Midbrain (tissue), 1 donor: ENCODE measurements at places on chromosomes 6 and 20.
A peak's percentile ranks its signal among the peaks of the same experiment; 100 is the strongest.

- no peak for DNase-seq
Measured at GRCh38 chr6:97563529-97563928, 280.5 kb upstream of the MMS22L start.

DNA sequence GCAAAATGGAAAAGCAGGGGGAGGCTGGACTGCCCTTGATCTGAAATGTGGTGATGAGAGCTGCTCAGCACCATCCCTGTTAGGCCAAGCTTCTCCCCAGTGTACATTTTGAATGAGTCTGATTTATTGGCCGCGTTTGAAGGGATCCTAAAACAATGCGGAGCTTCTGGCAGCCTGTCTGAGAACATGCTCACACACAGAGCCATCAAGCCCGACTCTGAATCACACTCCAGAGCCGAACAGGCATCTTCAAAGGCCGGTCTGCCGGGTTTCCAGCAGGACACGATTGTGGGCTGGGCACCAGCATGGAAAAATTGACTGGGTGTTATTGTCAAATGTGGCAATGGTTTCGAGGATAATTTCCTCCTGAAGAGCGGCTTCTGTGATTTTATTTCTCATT, 235.9 kb downstream of the TFAP2C start:
- DNase-seq = no peak

- no peak for DNase-seq
Measured at GRCh38 chr20:53149148-53149889, 177.2 kb downstream of the TSHZ2 start.

GRCh38 chr6:44237021-44237812, 9.7 kb upstream of the HSP90AB1 start:
- peak; percentile 76 for DNase-seq

DNA sequence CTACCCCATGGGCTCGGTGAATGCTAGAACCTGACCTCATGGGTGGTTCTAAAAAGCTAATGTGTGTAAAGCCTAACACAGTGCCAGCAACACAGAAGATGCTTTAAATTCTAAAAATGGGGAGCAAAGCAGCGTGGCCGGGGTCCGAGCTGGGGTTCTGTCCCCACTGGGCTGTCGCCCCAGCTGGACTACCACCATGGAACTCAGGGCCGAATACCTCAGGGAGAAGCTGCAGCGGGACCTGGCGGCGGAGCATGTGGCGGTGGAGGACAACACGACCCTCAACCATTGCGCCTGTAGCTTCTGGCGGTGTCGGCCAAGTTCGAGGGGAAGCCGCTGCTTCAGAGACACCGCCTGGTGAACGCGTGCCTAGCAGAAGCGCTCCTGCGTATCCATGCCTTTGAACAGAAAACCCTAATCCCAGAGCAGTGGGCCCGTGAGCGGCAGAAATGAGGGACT, 8.4 kb downstream of the SOX4 start:
- no peak for DNase-seq

DNA sequence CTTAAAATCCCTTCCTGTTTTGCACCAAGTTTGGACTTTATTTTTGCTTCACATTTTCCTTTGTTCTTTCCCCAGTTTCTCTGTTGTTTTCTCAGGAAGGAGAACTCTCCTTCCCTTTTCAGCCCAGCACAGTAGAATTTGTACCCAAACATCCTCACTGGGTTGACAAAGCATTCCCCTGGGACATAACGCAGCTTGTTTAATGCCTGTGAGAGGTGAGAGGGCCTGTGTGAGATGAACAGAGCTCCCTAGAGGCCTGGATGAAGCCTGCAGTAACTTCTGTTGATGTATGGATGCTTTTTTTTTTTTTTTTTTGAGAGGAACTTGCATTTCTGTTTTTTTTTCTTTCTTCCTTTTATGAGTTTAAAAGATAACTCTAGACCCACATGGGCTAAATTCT, 104.9 kb upstream of the SLC22A23 start:
- DNase-seq = peak; percentile 26

GRCh38 chr20:64220891-64221527, 34.5 kb upstream of the PCMTD2 start:
- DNase-seq = no peak

- no peak for DNase-seq
Measured at GRCh38 chr20:3672547-3673171, 9.2 kb downstream of the ADAM33 start.

- no peak for DNase-seq
Measured at GRCh38 chr6:168734523-168734922, 293.5 kb downstream of the SMOC2 start.

GRCh38 chr6:38034274-38034914, 214.9 kb downstream of the ZFAND3 start:
- DNase-seq = peak; percentile 17

- no peak for DNase-seq
Measured at GRCh38 chr6:154841109-154841508, 107.9 kb downstream of the SCAF8 start.

DNA sequence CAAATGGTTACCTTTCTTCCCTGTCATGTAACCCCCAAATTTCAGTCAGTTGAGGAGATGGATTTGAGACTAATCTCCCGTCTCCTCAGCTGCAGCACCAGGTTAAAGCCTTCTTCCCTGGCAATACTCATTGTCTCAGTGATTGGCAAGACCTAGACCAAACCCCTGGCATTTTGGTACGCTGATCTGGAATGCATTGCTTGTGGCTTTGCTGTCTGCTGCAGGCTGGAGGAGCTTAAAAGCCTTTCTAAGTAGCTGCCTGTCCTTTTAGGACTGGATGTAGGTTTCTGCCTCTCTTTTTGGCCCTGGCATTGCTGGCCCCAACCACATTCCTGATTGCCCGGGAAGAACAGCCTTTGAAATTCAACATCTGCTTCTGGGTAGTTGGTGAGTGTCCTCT, 729.6 kb upstream of the GJE1 start:
- no peak for DNase-seq

DNA sequence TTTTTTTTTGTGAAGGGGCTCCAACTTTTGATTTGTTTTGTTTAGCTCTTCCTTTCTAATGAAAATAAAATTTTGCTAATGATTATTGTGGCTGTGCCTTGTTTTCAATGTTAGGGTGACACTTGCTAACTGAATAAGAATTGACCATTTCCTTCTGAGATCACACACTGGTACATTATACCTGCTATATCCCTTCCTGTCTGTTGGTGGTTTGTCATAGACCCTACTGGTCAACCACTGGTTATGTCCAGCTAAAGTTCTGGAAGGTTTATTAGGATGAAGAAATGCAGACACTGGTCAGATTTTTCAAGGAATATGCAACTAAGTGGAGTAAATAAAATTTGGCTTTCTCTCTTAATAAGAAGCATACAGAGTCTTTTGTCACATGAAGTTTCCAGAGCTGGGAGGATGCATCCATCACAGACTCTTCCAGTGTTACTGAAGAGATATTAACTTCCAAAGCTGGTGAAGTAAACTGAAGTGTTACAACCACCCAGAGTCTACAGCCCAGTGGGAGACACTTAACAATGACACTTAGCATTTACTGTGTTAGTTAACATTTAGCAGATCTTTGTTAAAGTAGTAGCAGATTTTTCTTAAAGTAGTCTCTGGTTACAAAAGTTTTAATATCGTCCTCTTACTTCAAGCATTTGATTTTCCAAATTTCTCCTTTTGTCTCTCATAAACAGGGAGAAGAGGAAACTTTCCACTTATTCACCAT, 19.7 kb upstream of the CALHM5 start:
- DNase-seq = no peak
